T-helper 17 cell (primary cell): ENCODE measurements at places on chromosomes 1 and 21. TPM values are rescaled to one million over a fixed set of nuclear protein-coding genes. Genes with fewer than 3 reads are reported as not detected.

DNA sequence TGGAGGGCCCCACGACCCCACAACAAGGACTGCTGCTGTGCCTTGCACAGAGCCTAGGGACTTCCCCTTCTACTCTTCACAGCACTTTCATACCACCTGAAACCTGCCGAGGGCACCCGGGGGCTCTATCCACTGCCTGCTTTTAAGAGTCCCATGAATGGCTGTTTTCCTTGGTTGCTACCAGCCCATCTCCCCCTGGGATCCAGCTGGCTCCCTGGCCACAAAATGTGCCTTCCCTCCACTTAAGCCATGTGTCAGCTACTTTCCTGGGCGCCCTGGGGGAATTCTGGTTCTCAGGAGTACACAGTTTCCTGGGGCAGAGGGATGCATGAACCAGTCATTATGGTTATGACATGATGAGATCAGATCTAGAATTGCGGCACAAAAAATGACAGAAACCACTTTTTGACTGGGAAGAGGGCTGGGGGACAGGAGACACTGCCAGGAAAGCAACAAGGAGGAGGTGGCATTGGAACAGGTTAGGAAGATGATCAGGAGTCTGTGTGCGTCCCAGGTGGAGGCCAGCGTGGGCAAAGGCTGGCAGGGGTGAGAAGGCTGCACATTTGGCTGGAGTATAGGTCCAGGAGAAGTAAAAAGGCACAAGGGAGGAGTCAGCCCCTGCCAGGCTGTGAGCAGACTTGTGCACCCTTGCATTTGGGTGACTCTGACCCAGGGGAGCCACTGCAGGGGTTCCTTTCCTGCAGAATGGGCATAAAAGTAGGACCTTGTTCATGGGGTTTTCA, 3.2 kb upstream of the TNFRSF8 start:
- no peak for DNase-seq

- DNase-seq = no peak
Observed at GRCh38 chr1:113732802-113733201, 26.5 kb downstream of the PHTF1 start.

GRCh38 chr1:24022581-24023361, 42.6 kb upstream of the SRSF10 start:
- no peak for DNase-seq

GRCh38 chr1:189409774-189410173, 1067.9 kb downstream of the BRINP3 start:
- DNase-seq = no peak

DNA sequence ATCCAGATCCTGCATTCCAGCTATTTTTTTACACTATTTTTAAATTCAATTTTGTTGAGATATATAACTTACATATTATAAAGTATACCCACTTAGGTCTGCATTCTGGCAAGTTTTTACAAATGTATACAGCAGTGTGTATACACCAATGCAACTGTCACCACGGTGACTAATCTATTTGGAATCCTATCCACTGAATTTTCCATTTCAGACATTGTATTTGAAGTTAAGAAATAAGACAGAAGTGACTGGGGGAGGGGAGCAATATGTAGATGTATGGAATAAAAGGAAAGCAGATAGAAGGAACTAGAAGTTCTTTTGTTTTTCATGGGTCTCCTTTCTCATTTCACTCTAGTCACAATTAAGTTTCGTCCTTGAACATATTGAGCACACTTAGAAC, 431.5 kb upstream of the CHRM3 start:
- DNase-seq = no peak

DNA sequence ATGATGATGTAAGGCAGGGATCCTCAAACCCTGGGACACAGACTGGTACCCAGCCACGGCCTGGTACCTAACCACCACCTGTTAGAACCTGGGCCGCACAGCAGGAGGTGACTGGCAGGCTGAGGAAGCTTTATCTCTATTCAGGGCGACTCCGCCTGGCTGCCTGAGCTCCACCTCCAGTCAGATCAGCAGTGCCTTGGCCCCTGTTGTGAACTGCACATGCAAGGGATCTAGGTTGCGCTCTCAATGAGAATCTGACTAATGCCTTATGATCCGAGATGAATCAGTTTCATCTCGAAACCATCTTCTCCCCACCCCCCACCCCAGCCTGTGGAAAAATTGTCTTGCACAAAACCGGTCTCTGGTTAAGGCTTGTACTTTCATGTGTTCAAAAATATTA, 4.2 kb downstream of the RNPC3 start:
- DNase-seq = no peak

DNA sequence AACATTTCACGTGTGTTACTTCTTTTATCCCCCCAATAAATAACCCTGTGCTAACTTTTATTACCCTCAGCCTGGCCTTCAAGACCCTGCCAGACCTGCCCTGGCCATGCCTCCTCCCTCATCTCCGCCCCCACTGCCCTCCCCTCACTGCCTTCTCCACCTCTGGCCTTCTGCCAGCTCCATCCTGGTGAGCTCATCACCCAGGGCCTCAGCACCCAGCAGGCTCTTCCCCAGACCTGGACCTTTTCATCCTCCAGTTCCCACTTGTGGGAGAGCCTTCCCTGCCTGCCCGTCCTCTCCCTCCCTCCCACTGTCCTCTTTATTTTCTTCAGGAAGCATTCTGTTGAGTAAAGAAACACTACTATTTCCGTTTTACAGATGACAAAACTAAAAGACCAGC, 72.0 kb downstream of the SLC66A1 start:
- no peak for DNase-seq

DNA sequence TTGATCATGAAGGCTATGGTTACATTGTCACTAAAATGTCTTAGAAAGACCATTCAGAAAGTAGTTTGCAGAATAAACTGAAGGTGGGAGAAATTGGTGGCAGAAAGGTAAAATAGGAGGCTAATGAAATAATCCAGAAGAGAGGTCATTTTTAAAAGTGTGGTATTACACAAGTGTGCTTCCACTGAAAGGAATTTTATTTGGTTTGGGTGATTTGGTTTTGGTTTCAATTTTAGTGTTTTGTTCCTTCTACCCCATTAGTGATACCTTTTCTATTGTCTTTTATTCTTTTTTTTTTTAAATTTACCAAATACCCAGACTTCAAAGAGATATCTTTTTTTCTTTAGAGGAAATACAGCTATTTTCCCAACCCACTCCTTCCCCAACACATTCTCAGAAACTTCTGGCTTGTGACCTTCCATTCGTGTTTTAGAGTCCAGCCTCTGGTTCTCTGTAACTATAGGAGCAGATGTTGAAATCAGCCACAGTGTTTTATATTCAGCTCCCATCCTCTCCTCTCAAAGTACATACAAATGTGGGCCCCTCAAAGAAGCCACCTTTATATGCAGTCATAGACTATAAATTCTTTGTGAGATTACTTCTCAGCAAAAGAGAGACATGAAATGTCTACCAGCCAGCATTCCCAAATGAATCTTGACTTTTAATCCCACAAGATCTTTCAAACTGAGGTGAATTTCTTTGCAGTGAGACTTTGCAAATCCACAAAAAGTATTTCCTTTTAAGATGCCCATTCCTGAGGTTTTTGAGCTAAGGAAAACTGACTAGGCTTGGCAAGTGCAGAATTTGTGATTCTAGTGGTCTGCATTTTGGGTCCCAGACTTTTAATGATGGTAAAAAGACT, 42.0 kb upstream of the PALMD start:
- no peak for DNase-seq

DNA sequence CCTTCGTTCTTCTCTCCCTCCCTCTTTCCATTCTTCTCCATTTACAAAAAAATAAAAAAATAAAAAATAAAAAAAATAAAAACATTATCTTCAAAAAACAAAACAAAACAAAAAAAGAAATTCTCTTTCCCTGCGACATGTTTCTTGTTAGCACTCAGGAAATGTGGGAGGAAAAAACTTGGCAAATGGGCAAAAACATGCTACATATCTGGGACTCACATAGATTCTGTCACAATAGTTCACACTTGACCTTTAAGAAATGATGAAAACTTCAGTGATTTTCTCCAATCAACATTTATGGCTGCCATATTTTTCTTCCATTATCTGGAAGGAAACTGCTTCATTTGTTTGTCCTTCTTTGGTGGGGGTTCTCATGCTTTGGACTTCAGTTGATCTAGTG, 109.3 kb downstream of the PRKAB2 start:
- DNase-seq = no peak

- no peak for DNase-seq
Observed at GRCh38 chr1:178374016-178374415, 122.7 kb downstream of the CLEC20A start.

DNA sequence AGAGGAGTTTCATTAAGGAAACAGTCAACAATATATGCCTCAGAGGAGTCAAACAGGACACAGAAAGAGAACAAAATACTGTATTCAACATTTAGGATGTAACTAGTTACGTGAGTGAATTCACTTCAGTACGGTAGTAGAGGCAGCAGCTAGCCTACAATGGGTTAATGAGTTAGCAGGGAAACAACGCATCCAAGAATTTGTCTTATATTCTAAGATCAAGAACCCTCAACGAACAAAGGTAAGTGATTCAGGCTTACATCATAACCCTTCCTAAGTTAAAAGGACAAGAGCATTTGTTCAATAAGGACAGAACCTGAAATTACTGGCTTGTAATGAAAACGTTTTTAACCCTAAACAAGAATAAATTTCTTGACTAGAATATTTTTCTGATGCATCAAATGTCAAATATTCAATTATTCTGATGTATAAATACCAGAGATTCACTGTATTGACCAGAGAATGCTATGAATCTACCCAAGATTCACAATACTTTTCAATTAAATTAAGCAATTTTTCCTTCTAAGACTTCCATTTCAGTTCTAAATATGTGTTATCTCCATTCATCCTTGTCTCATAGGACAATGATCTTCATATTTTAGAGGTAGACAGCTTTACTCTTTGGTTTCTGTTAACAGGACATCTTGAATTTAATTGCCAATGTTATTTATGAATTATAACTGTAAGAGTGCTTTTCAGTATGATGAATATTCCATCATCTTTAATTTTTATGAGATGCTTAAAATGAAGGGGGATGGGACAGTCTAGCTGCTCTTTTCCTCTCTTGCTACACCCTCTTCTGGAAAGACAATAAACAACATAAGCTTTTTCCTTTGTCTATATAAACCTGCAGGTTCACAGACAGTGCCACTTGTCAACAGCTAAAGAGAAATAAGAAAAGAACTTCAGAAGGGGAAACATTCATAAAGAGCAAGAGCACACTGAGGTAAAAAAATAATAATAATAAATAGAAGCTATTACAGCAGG, 209.5 kb downstream of the SMYD3 start:
- no peak for DNase-seq

DNA sequence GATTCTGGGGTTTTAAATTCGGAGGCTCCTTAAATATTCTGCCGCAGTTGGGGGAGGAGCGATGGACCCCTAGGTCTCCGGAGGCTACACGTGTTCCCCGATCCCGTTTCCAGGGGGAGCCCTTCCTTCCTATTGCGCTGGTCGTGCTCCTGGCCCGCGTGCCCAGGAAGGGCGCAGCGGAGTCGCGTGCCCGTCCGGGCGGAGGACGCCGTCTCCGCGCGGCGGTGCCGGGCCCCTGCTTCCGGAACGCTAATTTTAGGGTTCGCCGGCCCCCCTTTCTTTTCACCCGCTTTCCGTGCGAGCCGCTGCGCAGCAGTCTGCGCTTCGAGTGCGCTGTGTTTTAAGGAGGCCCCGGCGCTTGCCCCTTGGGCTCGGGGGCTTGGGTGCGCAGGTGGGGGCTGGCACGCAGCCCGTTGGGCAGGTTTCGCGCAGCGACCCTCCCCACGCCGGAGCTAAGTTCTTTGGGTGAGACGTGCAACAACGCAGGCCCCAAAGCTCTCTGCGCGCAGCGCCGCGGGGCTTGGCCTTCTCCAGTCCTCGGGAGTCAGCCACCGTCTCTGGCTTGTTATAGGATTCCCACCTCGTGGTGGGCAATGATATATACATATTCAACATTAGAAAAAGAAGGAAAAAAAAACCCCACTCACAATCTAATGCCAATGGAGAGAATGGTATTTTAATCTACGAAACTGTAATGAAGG, 43.5 kb upstream of the DNAJC6 start:
- DNase-seq = no peak

DNA sequence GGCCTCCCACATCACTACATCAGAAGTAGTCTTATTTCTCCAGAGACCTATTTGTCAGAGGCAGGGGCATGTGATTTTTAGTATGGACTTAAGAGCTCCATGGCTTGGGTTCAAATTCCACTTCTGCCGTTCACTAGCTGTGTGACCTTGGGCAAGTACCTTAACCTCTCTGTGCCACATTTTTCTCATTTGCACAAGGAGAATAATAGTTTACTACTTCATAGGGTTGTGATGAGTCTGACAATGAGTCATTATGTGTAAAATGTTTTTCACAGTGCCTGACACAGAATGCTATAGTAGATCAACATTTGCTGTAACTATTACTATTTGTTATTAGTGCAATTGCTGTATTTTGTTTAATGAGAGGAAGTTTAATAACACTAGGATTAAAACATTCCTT, 200.6 kb downstream of the PRDM2 start:
- DNase-seq = no peak

DNA sequence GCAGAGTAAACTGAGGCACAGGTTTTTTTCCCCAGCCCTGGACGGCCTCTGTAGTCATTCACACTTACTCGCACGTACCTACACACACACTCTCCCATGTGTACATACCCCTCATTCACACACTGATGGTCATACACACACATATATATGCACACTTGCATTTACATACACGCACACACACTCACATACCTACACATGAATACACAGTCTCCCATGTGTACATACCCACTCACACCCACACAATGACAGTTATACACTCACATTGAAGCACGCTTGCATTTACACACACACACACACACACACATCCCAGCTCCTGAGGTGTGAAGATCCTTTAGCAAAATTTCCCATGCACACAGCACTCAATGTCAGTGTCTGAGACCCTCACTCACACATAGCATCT, 766 bp upstream of the FAM131C start:
- no peak for DNase-seq

- DNase-seq = no peak
Observed at GRCh38 chr1:35727434-35728040, 8.9 kb upstream of the C1orf216 start.

DNA sequence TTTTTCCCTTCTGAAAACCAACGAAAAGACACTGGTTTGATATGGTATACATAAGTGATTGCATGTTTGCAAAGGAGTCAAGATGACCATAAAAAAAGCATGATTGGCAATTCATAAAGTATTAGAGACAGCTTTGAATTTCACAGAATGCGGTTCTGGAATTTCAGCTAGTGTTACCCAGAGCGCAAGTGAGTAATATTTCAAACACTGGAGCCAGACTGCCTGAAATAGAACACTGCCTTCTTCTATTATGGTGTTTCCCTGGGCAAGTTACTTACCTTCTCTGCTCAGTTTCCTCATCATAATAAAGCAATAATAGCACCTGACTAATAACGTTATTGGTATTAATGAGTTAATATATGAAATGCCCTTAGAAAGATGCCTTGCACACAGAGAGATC, 54.7 kb downstream of the NEGR1 start:
- DNase-seq = no peak

Gene PLK3
- total RNA-seq = 389 TPM

Gene ERG
- total RNA-seq = not detected

Gene NUP210L
- total RNA-seq = not detected

Gene AADACL4
- total RNA-seq = not detected

Gene AMIGO1
- total RNA-seq = 8.0 TPM

Gene CCDC190
- not detected for total RNA-seq

Gene S100A9
- 138 TPM for total RNA-seq

Gene DCST2
- 0.94 TPM for total RNA-seq

Gene CSMD2
- not detected for total RNA-seq
